Thymus (tissue), 14 donors: ENCODE measurements at places on chromosomes 1 and 21.

DNA sequence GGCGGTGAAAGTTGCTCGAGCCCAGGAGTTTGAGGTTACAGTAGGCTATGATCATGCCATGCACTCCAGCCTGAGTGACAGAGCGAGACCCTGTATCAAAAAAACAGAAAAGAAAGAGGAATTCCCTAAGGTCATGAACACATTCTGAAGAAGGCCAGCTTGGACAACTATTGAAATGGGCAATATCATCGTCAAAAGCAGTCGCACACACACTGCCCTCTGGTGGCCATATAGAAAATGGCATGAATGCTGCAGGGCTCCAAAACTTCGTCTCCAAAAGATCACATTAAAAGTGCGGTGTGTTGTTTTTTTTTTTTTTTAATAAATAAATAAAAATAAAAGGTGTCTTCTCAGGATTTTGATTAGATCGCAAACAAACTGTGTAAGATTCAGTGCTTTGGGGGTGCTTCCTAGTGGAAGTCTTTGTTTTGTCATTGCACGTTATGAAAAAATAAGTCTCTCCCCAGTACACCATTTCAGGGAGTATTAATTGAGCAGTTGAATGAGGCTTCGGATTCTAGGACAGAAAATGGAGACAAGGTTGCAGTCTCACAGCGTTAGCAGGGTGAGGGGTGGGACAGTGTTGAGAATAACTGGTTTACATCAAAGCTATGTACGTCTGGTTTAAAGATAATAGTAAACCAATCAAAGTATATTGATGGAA lies 87.5 kb upstream of the FMN2 start:
- peak; percentile 24 for DNase-seq

GRCh38 chr1:71944006-71944405 lies 338.3 kb downstream of the NEGR1 start:
- DNase-seq = no peak

- DNase-seq = no peak
Observed at GRCh38 chr1:112954017-112954650, 1.9 kb downstream of the SLC16A1 start.

GRCh38 chr21:41160036-41160435 lies 7.9 kb upstream of the BACE2 start:
- no peak for DNase-seq

DNA sequence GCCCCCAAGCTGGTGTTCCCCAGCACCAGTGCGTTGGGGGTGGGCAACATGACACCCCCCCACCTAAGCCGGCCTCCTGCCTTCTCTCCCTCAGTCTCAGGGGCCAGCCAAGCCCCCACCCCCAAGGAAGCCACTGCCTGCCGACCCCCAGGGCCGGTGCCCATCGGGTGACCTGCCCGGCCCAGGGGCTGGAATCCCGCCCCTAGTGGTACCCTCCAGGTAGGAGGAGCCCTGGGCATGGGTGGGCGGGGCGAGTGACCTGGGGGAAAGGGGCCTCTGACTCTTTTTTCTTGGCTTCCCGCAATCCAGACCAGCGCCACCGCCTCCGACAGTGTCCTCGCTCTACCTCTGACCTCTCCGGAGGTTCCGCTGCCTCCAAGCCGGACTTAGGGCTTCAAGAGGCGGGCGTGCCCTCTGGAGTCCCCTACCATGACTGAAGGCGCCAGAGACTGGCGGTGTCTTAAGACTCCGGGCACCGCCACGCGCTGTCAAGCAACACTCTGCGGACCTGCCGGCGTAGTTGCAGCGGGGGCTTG lies 1.3 kb upstream of the EFNA4 start:
- no peak for DNase-seq

GRCh38 chr1:10866321-10867093 lies 70.1 kb upstream of the CASZ1 start:
- DNase-seq = peak; percentile 14

- no peak for DNase-seq
Observed at GRCh38 chr1:77316006-77316405, 34.2 kb downstream of the AK5 start.

DNA sequence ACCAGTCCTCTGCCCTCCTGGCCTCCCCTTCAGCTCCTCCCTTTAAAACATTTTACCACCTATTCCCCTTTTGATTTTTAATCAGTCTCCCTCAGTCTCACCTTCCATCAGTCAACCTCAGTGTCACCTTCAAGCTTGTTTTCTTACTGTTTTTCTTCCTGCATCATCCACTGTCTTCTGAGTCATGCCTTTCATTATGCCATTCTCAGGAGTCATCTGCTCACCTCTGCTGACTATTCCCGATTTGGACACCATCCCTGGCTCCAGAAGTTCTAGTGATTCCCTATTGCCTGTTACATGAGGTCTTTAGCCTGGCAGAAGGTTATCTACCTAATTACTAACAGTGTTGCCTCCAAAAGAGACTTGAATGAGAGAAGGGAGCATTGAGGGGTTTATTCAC lies 23.9 kb downstream of the NFASC start:
- DNase-seq = no peak

GRCh38 chr1:206116873-206117150 lies 376 bp downstream of the AVPR1B start:
- DNase-seq = no peak

DNA sequence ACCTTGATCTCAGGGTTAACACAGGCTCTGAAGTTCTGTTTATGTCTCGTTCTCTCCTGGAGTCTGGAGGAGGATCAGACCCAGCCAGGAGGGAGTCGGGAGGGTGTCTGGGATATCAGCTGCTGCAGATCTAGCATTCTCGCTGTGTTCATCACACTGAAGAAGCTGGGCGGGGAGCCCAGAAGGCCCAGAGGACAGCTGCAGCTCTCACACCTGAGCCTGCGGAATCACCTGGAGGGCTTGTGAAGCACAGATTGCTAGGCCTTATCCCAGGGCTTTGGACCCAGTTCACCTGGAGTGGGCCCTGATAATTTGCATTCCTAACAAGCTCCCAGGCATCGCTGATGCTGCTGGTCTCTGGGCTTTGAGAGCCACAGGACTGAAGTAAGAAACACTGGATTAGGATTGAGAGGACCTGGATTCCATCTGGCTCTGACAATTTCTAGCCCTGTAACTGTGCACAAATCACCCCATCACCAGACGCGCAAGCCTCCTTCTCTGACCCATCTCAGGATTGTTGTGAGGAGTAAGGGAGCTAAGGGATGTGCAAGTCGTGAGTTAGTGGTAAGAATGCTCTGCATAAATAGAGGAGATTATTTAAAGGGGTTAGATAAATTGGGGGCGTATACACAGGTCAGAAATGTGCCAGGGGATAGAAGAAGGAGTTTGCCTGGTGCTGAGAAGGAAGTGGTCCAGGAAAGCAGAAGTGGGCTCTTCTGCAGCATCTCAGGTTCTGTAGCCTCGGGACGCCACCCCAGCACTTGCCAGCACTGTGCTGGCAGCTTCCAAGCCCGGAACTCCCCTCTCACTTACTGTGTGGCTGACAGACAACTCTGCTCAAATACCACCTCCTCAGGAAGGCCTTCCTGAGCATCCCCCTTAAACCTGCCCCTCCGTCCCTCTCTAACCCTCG lies 19.1 kb downstream of the ABCA4 start:
- no peak for DNase-seq

DNA sequence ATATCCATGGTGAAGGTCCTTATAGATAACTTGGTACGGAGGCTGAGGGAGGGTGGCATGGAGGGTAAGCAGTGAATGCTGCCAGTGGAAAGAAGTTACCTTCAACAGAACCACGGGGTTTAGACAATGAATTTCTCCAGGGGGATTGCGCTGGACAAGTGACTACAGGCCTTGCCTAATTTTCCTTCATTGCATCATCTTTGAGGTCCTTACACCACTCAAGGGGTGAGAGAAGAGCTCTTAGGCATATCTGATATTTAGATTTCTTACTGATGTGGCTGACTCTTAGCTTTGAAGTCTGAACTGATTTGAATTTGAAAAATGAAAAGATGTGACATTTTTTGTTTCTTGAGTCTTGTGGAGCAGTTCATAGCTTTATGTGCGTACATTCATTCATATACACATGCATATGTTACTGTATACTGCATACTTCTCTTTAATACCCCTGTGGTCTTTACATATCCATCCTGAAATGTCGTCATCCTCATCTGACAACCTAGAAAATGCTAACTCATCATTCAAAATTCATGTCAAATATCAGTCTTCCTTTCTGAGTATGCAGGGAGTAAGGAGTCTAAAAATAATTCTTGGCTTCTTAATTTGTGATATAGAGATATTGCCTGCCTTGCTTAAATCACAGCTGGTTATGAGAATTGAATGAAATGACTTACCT lies 63.6 kb downstream of the DNM3 start:
- no peak for DNase-seq

- no peak for DNase-seq
Observed at GRCh38 chr1:117695796-117696490, 90.1 kb downstream of the TENT5C start.

- no peak for DNase-seq
Observed at GRCh38 chr1:109762821-109763645, 690 bp downstream of the EPS8L3 start.

DNA sequence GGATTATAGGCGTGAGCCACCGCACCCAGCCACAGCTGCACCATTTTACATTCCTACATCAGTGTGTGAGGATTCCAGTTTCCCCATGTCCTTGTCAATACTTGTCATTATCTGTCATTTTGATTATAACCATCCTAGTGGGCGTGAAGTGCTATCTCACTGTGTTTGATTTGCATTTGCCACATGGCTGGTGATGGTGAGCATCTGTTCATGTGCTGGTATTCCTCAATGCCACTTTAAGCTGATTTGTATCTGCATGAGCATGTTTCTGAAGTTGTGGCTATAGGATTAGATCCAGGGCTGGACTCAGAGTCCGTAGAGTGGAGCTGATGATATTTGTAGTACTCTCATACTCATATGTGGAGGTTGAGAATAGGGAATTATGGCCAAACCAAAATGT lies 36.6 kb downstream of the SRRM1 start:
- no peak for DNase-seq

GRCh38 chr1:234689236-234689635 lies 79.3 kb upstream of the IRF2BP2 start:
- no peak for DNase-seq

GRCh38 chr1:85611425-85611824 lies 30.9 kb downstream of the CCN1 start:
- no peak for DNase-seq

DNA sequence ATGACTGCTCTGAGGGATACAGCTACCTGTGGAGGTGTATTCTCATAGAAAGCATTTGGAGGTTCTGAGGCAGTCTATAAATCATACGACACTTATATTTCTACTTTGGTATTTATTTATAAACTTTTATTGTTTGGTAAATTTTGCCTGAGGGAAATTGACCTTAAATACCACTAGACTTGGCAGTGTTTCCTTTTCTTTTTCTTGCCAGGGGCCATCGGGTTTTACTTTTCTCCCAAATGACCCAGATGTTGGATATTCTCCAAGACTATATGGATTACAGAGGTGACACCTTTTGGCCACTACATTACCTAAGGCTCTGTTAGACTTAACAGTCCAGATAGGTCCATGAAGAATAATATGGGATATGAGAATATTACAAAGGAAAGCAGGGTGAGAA lies 28.2 kb downstream of the CHD1L start:
- DNase-seq = no peak

DNA sequence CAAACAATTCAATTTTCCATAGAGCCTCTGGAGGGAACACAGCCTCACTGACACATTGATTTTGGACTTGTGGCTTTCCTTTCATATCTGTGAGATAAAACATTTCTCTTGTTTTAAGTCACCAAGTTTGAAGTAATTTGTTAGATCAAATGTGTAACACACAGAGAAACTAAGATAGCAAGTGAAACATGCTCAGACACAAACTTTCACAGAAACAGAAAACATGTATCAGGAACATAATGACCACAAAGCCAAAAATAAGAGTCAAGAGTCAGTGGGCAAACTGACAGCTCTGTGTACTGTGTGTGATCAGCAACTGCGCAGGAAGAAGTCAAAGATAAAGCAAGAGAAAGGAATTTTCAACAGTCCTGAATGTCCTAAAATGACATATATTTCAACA lies 1237.5 kb downstream of the AMY1C start:
- no peak for DNase-seq

DNA sequence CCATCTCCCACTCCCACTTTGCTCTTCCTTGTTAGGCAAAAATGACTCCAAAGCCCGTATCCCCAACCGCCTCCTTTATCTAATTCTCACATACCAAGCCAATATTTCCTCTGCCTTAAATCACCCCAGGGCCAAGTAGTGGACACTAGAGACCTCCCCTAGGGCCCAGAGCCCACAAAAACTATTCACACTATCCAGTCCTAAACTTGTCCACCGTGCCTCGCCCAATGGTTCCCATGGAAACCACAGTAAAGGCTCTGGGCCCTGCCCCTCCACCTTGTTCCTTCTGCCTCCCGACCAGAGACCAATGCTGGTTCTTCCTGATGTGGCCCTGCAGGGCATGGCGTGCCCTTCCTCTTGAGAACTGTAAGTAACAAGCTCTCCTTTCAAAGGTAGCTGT lies 11.8 kb downstream of the CFAP107 start:
- DNase-seq = no peak

DNA sequence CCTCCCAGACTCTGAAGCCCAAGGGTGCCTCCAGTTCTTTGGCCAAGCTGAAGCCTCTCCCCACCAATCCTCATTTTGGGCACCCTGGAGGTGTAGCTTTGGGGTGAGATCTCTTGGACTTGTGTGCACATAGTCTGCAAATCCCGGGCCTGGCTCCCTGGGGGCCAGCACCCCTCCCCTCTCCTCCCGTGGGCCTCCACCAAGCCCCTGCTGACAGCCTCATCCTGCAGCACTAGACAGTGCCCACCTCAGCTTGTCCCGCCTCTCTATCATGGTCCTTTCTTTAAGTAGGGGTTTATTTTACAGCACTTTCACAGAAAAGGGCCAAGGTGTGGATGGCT lies 3.2 kb downstream of the GJC2 start:
- DNase-seq = no peak

DNA sequence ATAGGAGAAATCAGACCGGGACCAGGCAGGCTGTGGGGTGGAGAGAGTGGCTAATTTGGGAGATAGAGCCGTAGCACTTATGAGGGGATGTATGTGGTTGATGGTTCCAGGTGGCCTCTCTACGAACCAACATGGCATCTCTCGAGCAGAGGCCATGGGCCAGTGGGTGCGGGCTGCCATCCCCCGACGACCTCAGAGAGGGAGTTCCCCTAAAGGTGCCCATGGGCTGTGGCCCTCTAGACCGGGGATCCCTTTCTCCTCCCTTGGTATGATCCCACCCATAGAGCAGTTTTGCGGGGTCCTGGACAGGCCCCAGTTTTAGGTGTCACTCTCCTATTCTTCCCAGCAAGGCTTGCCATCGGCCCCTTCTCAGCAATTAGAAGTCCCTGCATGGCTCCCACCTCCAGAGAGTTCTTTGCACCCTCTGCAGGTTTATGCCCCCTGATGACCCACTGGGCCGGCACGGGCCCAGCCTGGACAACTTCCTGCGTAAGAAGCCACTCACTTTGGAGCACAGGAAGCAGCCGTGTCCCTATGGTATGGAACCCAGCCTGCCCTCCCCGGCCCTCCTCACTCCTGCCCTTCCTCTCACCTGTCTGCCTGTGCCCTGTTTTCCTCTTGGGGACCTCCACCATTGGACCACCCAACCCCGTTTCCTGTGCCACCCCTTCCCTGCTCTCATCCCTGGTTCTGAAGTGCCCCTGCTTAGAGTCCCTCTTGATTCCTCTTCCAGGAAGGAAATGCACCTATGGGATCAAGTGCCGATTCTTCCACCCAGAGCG lies 7.8 kb downstream of the ZC3H12A start:
- no peak for DNase-seq

- DNase-seq = no peak
Observed at GRCh38 chr1:111576547-111576946, 43.0 kb upstream of the RAP1A start.

- no peak for DNase-seq
Observed at GRCh38 chr21:42081931-42082381, 10.8 kb downstream of the UMODL1 start.
